ENCODE measurements at places on chromosomes 4 and X.
A peak's percentile ranks its signal among the peaks of the same experiment; 100 is the strongest.

- no peak for DNase-seq
These were observed at the start of gene TKTL1 for GRCh38 chrX:154295664-154296310. Gene TKTL1, plus strand, starts transcription at chrX:154295795. Its CDS starts 65 bp downstream, at chrX:154295860.

DNA sequence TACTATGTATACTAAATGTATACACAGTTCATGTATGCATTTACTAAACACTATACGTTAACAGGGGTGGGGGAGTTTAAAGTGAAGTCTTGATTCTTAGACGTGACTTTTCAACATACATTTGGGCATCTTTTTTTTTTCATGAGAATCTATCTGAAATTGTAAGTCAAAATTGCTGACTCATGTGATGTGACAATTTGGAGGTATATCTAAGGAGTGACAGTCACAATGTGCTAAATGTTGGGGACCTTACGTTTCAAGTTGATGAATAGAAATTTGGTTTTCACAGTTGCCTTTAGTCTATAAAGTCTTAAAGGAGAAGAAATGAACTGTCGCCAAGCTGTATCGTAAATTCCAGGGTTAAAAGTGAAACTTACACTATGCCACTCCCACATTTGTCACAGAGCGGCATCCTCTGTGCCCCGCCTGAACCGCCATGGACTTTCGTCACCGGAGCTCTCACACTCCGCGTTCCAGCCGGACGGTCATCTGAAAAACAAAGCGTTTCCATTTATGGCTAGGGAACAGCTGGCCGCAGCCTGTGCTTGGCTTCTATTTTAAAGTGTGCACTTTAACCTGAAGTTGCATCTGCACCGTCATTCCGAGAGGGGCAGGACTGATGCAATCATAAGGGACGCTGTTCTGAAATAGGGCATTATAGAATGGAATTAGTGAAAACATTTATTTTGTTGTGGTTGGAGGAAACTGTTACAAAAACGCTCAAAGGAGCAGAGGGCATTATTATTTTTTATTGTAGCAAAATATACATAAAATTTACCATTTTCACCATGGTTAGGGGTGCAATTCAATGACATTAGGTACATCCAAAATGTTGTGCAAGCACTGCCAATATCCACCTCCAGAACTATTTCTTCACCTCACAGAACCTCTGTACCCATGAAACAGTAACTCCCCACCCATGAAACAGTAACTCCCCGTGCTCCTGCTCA lies 30.9 kb downstream of the PDLIM3 start:
- peak; percentile 51 for DNase-seq

DNA sequence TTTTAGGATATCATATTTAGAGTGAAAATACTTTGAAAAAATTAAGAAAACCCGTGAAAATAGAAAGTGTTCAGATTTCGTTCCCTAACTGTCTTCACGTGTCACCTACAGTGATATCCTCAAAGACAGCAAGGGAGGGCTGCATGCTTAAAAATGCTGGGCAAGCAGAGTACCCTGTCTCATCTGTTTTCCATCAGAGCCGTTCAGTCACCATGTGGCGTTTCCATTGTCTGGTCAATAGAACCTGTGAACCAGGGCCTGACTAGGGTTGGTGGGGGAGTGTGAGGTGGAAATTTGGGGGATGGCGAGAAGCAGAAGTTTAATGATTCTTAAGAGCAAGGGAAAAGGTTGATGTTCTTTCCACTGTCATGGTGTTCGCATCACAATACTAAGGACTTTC lies 173.9 kb downstream of the BMPR1B start:
- no peak for DNase-seq

GRCh38 chr4:9894644-9895332 lies 113.4 kb downstream of the DRD5 start:
- no peak for DNase-seq

- no peak for DNase-seq
These were observed 16.6 kb downstream of the SULT1E1 start for GRCh38 chr4:69843301-69843700.

GRCh38 chr4:7761720-7762119 lies 177.9 kb downstream of the AFAP1 start:
- no peak for DNase-seq

- DNase-seq = no peak
These were observed 531.0 kb upstream of the ZFP42 start for GRCh38 chr4:187464573-187464972.

DNA sequence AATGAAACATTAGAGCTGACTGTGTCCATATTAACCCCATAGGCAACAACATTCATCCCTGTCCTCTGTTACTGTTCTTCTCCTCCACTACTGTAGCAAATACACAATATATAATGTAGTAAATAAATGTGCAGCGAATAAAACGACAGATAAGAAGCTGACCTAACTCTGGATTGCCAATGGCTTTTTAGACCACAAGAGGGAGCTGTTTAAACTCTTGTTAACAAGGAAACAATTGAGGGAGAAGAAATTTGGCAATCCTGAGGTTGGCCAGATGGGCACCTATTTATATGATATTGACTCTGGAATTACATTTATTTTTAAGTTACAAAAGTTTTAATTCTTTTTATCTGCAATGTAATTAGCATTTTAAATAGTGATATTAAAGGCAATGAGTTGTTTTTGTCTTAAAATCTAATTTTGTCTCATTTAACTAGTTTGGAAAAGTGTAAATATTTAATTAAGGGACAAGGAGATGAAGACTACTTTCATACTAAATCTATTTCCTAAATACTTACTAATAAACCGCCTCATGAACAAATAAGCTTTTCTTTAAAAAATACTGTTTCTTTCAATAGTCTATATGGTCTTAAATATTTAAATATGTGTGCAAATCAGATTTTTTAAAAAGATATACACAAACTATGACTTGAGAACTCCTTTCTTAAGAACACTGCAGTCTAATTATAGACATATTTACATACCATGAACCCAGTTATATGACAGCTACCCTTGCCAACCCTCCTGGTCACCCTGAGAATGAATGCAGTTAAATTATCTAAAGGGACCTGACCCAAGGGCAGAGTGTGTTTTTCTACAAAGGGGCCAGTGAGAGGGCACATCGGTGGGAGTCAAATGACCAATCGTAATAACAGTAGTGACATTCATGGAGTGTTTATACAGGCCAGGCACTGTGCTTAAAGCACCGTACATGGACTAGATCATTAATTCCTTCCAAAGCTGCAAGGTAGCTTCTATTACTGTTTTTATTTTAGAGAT lies 52.9 kb upstream of the HPF1 start:
- peak; percentile 52 for DNase-seq

- DNase-seq = no peak
These were observed 113.5 kb downstream of the DHX15 start for GRCh38 chr4:24470666-24471485.

- no peak for DNase-seq
These were observed 610.2 kb downstream of the UBE2NL start for GRCh38 chrX:144494074-144494473.

DNA sequence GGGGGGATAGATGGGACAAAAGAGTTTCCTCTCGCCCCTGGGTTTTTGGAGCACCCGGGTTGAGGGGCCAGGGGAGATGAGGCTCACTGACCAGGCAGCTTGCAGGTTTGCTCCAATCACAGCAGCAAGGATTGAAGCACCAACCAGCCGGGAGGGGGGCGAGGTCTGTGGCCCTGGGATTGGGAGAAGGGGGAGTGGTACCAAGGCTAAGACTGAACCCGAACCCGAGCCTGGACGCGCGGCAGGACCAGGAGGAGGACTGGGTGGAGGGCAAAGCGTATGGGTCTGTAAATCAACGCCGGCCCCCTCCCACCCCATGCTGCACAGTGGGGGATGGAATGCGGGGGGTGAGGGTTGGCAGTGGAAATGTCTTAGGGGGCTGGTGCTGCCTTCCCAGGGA lies 3.5 kb downstream of the SOX3 start:
- no peak for DNase-seq

DNA sequence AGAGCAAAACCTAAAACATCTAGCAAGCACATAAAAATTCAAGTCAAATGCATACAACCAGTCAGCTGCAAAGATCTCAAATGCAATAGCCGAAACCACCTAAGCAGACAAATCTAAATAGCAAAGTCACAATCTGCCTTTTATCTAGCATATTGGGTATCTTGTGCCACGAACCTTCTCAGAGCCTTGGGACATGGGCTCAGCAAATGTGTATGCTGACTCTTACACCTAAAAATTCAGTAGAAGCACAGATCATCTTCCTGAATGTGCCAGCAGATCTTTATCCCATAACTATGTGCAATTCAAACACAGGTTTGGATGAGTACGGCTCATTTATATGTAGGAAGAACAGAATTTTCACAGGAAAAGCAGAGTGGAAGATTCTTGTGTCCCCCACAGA lies 492.1 kb downstream of the INPP4B start:
- DNase-seq = no peak

DNA sequence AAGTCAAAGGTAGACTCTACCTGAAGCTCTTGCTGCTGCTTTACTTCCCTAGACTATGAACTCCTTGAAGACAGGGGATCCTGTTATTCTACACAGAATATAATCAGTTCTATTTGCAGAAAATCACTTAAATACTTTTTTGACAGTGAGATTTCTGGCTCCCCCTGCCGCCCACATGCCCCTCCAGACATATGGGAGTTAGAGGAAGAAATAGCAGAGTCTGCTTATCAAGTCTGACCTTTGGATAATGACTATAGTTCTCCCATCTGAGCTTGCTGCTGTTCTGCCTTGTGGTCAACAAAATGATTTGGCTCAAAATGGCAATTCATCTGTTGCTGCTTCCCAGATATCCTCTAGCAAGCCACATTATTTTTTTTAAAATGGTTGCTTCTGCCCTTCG lies 101.1 kb downstream of the ENOX2 start:
- DNase-seq = no peak

- no peak for DNase-seq
These were observed at the start of gene ZCCHC12 for GRCh38 chrX:118823263-118824172. Gene ZCCHC12, plus strand, starts transcription at chrX:118823824. Its CDS starts 1,421 bp downstream, at chrX:118825245.

GRCh38 chr4:189001971-189002450 lies 862.8 kb downstream of the TRIML1 start:
- DNase-seq = no peak

DNA sequence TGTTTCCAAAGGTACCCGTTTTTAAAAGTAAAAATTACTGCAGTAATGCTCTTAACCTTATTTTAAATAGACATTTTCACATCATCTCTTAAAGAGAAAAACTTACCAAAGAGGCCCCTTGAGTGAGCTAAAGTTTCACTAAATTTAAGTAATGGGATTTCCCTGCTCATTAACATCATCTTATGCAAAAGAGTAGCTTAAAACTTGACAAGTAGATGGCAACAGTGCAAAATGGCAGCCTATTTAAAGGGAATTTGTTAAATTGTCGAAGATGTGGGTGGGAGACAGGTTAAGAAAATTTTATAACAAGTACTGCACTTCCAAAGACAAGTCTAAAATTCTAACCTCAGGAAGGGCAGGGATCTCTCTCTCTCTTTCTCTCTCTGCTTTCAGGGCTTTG lies 271.7 kb upstream of the LDB2 start:
- DNase-seq = no peak

GRCh38 chr4:55312489-55313101 lies 33.4 kb upstream of the SRD5A3 start:
- no peak for DNase-seq

- DNase-seq = no peak
These were observed 7.8 kb upstream of the ATXN3L start for GRCh38 chrX:13327666-13328065.

DNA sequence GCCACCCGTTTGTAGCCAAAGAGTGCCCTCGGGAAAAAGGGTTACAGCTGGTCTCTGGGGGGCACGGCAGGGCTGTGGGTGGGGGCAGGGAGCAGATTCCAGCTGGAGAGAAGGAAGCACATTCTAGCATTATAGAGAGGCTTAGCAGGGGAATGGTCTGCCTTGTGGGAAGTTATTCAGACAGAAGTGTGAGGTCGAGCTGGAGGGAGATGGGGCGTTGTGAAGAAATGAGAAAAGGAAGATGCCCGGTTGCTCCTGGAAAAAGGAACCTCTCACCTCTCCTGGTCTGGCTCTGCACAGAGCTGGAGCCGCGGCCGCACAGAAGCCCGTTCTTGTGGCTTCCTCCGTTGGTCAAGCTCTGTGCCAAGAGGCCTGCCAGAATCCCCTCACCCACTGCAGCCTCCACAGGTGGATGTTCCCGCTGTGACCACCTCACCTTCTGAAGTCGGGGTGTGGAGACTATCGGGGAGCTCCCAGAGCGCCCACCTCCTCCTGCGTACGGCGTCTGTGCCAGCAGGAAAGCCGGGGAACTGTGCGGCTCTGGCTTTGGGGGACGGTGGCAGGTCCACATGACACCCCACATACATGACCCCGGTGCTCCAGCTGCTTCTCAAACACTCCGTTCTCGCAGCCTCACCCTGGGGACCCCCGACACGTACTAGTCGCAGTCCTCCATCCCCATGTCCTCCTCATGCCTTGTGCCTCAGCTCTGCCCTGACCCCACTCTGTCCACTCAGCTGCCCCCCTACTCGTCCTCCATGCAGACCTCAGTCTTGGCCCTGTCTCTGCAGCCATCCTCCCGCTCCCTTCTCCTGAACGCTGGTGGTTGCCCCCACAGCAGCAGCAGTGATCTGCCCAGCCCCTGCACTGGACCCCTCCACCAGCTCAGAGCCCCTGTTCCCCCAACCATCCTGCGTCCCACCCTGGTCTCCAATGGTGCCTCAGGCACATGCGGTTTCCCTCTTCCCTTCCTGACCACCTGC lies 52.2 kb upstream of the HGFAC start:
- no peak for DNase-seq

- DNase-seq = no peak
These were observed 21.3 kb downstream of the MMRN1 start for GRCh38 chr4:89915937-89916336.

- no peak for DNase-seq
These were observed 96.5 kb upstream of the MAOA start for GRCh38 chrX:43559644-43560043.

DNA sequence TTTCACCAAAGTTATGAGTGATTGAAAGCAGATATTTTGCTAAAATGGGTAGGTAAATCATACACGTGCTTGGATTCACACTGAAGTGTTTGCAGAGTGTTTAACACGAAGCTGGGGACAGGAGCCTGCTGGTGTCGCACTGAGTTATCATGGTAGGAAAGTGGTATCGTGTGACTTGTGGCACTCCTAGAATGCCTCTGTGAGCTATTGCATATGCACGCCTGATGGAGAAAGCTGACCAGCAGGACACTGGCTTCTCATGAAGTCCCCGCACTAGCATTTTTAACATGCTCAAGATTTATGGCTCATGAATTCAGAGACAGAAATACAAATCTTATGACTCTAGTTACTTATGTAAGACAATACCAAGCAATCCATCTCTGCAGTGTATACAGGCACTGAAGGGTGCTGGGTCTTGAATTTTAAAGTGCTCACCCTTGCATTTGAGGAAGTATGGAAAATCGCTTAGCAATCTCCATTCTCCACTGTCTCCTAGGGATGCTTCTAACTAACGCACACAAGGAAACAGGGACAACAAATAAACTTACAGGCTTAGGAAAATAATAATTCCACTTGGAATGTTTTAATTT lies 19.8 kb downstream of the VCX3B start:
- DNase-seq = no peak
